CD4-positive, alpha-beta T cell treated with Interleukin-15 for 1 hour (primary cell): ENCODE measurements at places on chromosomes 5 and 9.

DNA sequence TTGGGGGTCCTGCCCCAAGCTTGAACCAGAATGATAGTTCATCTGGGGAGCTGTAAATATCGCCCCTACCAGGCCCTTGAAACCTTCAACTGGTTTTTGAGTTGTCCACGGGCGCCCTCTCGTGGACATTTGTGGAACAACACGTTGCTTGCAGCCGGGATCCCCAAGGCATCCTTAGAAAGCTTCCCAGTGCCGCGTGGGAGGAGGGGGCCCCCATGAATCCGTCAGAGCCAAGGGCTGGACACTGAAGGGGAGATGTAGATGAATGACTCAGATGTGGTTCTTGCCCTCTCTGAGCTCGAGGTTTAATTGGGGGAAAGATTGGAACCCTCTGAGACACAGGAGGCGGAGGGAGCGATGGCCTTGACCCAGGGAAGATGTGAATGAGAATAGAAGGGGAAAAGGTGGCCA is 31.8 kb upstream of the ORM1 start:
- peak; percentile 52 for DNase-seq

- DNase-seq: no peak
These were observed 143.0 kb downstream of the FBN2 start for GRCh38 chr5:128395073-128395472.

DNA sequence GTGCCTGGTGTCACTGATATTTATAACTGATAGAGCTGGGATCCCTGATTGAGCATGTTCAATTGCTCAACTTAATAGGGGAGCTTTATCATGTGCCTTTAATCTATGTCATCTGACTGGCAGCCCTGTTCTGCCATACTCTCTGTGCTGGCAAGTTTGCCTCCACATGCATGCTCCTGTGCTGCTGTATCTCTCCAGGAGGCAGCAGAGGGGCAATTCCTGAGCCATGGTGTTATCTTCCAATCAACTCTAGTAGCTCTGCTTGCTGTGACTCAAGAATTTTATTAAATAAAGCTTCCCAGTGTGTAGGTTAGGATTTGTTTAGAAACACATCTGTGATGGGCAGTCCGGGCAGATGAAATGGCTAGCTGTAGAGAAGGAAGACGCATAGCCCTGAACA is 642.0 kb downstream of the KIF4B start:
- no peak for DNase-seq

- no peak for DNase-seq
These were observed 120.2 kb upstream of the SLC25A48 start for GRCh38 chr5:135714126-135714894.

DNA sequence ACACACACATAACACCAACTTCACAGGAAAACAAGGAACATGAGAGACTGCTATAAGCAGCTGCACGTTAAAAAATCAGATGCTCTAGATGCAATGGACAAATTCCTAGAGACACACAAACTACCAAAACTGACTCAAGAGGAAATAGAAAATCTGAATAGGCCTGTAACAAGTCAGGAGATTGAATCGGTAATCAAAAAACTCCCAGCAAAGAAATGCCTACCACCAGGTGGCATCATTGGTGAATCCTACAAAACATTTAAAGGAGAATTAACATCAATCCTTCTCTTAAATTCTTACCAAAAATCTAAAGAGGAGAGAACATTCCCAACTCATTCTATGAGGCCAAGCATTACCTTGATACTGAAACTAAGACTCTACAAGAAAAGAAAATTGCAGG is 54.9 kb downstream of the NDST1 start:
- DNase-seq: no peak

DNA sequence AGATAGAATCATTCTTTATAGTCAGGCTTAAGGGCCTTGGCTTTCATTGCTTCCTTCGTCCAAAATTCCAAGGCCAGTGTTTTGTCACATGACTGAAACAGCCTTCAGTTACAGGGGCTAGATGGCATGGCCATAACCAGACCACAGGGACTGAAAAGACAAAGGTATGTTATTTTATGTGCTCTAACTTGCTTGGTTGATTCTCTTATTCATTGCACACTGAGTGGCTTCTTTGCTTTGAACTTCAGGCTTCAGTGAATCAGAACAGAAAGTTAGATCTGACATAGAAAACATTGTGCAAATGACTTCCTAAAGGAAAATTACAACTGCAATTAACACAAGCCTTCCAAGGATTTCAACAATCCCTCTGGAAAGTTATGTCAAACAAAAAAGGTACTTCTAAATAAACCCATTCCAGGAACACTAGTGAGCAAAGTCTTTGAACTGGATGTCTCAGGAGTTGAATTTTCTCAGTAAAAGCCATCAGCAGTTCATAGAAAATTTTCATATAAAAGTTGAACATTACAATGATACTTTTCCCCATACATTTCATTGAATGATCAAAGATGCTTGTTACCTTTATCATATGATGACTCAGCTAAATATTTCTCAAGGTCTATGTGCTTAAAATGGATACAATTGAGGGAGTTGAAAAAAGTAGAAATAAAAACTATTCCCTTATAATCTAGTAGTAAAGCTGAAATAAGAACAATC is 355.3 kb downstream of the TMEM232 start:
- DNase-seq: no peak

DNA sequence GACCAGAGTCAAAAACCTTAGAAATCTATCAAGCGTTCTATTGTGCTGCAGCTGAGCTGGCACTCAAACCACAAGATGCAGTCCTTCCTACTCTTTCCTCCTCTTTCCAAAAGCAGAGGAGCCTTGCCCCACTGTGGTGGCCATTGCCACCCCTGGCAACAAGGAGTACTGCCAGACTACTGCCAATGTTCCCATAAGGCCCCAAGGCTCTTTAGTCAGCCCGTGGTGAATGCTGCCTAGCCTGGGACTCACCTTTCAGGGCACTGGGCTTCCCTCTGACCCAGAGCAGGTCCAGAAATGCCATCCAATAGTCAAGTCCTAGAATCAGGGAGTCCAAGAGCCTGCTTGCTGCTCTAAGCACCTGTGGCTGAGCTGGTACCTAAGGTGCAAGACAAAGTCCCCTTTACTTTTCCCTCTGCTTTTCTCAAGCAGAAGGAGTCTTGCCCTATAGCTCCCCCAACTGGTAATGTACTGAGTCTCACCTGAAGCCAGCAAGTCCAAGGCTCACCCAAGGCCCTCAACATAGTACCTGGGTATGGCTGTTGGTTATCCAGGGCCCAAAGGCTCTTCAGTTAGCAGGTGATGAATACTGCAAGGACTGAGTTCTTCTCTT is 219.4 kb downstream of the ATPSCKMT start:
- DNase-seq: no peak

GRCh38 chr5:42994555-42995359 is 45.4 kb downstream of the ANXA2R start:
- peak; percentile 89 for DNase-seq

DNA sequence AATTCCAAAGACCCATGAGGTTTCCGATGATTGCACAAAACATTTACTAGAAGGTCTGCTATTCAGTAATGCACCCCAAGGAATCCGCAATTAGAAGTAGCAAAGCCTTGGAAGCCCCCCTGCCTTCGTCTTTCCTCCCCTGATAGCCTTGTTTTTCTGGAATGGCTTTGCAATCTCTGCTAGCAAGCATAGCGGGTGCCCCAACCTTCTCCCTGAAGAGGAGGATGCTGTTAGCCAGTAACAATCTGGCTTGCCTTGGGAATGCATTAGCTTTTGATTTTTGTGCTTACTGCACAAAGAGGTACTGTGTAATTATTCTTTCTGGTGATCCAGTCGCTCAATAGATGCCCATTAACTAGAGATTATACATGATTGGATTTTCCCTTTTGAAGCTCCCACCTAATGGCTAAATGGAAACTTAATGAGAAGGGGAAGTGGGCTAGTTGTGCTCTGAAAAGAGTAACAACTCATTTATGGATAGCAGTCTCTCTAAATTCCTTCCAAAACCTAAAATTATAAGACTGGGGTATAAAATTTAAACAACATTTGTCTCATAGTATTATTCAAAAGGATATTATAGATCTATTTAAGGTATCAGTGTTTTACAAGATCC is 91.6 kb downstream of the FBXW11 start:
- DNase-seq: no peak

- DNase-seq: no peak
These were observed 665 bp downstream of the ASS1 start for GRCh38 chr9:130445268-130445983.

GRCh38 chr5:43851741-43852140 is 248.8 kb downstream of the NNT start:
- no peak for DNase-seq

GRCh38 chr5:40518485-40518917 is 161.2 kb upstream of the PTGER4 start:
- DNase-seq: no peak

GRCh38 chr9:71857159-71857558 is 53.8 kb downstream of the ABHD17B start:
- no peak for DNase-seq

DNA sequence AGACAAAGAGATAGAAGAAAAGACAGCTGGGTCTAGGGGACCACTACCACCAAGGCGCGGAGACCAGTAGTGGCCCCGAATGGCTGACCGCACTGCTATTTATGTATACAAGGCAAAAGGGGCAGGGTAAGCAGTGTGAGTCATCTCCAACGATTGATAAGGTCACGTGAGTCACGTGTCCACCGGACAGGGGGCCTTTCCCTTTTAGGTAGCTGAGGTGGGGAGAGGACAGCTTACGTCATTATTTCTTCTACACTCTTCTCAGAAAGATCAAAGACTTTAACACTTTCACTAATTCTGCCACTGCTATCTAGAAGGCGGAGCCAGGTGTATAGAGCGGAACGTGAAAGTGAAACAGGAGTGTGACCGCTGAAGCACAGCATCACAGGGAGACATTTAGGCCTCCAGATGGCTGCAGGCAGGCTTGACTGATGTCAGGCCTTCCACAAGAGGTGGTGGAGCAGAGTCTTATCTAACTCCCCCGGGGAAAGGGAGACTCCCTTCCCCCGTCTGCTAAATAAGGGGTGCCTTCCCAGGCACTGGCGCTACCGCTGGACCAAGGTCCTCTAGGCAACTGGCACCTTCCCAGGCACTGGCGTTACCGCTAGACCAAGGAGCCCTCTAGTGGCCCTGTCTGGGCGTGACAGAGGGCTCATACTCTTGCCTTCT is 6.1 kb upstream of the PRR16 start:
- DNase-seq: peak; percentile 69

DNA sequence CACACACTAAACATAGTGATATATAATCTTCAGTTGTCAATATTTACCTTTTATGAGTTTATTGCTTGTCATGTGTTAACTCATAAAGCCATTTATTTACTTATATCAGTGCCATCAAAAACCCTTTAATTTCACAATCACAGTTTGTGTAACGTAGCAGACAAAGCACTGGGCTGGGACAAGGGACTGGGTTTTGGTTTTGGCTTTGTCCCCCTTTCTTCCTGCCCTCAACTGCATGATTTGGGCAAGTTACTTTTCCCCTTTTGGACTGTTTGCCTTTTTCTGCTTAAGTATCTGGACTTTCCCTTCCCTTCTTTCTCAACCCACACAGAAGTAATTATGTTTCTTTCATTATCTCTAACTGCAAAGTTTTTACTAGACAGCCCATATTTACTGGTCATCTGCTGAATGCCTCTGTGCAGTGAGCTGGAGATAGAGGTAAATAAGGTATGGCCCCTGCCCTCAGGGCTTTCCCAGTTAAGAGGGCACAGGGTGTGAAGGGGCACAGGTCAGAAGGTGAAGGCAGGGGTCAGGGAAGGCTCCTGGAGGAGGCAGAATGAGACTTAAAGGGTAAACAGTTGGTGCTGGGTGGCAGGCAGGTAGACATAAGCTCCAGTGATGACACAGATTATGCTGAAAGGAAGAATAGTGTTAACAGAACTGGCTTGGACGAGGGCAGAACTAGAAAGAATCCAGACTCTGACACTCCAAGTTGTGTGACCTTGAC is 14.8 kb upstream of the NR3C1 start:
- DNase-seq: no peak

DNA sequence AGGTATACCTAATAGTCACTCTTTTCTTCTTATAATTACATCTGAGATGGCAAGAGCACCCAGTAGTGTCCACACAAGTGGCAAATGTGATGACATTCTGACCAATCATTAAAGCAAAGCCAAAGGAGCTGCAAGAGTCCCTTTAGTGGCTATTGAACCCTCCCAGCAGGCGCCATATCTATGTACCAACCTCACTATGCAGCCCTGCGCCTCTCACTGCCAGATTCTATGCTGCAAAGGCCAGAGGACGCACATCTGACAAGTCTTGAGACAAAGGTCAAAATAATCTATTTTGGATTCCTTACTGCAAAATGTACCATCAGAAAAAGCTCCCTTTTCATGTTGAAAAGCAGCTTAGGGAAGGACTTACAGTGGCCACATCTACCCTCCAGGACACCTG is 47.0 kb downstream of the EPB41L4B start:
- DNase-seq: no peak

DNA sequence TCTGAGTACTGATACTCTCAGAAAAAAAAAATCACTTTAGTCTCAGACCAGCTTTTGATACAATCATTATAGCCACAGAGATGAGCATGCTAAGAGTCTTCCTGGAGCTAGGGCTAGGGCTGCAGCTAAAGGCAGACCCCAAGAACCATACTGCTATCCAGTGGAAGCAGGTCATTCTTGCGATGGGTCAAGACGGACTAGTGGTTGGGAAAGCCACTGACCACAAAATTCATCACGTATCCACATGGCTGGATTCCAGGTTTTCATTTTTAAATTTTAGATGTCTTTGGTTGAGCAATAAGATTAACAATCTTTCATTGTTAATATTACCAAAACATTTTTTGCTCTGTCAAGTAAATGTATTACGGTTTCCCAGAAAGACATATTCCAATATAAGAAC is 598.1 kb downstream of the DNAH5 start:
- DNase-seq: no peak

- DNase-seq: no peak
These were observed 759.5 kb downstream of the TAF11L14 start for GRCh38 chr5:18393565-18394442.

DNA sequence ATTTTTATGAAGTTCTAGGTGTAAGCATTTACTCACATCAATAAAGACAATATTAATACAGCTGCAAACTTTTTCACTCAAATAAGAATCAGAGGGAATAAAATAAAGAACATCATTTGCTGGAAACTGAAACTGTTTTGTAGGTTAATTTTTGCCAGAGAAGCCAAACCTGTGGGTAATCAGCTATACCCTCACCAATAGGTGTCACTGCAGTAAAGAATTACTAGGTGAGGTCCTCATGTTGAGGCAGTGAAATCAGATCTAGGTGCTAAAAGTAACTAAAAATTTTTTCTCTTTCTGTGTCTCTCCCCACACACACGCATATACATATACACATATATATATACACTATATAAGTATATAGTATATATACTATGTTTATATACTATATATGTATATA is 1016.3 kb upstream of the SEMA6A start:
- DNase-seq: no peak

- no peak for DNase-seq
These were observed 737.3 kb downstream of the MTRR start for GRCh38 chr5:8606231-8606630.

GRCh38 chr9:126925876-126926275 is 11.3 kb downstream of the RALGPS1 start:
- DNase-seq: no peak

GRCh38 chr5:80341016-80341775 is 21.4 kb downstream of the SPZ1 start:
- DNase-seq: no peak

GRCh38 chr9:36208521-36209253 is 18.0 kb downstream of the CLTA start:
- no peak for DNase-seq
